ENCODE measurements at places on chromosomes 4 and X.

DNA sequence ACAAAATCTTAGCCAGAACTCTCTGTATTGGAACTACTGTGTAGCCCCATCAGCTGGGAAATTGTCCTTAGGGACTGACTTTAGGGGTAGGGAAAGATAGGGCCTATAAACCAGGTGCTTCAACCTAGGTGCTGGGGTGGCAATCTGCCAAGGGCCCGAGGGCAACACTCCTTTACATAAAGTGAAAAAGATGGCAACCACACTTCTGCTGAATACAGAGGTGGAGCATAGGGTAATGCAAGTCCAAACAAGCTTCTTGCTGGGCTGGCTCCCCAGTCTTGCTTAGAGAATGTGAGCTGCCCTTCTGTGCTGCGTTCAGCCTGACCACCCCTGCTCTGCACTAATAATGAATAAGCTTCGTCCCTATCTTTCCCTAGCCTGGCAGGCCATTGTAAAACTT is 9.8 kb downstream of the ZBTB33 start:
- DNase-seq: no peak

DNA sequence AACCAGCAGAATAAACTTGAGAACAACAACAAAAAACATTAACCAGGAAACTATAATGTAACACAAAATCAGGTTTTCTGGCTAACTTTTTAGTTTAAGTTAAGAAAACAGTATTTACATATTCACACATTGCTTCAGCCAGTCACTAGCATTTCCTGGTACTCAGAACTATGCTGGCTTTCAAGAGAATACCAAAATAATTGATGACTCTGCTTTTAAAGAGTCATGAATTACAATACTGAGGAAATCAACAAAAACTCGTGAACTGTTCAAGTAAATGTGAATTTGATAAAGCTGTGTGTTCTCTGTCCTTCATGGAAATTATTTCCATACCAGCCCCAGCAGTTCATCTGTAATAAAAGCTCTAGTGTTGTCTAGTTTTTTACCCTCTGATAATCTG is 27.4 kb downstream of the PRSS12 start:
- no peak for DNase-seq

GRCh38 chrX:120999413-120999812 is 13.9 kb upstream of the CT47A1 start:
- DNase-seq: no peak

GRCh38 chr4:80219301-80220025 is 22.2 kb downstream of the PRDM8 start:
- DNase-seq: no peak

- no peak for DNase-seq
Observed at GRCh38 chr4:41232406-41232805, 18.1 kb upstream of the APBB2 start.

- no peak for DNase-seq
Observed at GRCh38 chrX:153057281-153057680, 1.0 kb downstream of the PNMA3 start.

- DNase-seq: no peak
Observed at GRCh38 chrX:110180176-110180927, 137.5 kb downstream of the AMMECR1 start.

DNA sequence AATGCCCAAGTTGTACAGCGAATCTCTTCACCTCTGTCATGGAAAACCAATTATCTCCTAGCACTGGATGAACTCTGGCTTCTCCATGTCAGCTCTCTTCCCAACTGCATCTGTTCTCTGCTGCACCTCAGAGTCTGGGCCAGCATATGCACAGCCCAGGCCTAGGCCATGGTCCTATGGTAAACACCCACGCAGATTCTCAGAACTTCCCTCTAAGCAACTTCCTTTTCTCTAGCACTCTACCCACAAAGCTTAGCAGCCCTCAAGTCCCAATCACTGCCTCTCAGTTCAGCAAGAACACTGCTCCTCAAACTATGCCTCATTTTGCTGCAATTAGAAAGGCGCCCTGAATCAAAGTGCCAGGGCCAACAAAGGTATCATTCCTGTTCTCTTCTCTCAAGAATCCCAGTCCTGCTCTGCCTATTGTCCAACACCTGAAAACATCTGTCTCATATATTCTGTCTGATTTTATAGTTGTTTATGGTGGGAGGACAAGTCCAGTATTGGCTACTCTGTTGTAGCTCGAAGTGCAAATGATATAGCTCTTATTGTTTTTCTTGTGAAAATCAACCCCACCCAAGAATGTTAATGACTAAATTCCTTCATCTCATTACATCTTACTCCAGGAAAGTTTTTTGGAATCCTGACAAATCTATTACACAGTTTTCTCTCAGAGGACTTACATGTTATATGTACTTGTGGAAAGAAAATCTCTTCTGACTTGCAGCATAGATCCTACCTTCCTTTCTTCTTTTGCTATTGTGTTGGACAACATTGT is 85.4 kb downstream of the DCHS2 start:
- no peak for DNase-seq

GRCh38 chr4:71189471-71189870 is 149.3 kb upstream of the SLC4A4 start:
- no peak for DNase-seq

DNA sequence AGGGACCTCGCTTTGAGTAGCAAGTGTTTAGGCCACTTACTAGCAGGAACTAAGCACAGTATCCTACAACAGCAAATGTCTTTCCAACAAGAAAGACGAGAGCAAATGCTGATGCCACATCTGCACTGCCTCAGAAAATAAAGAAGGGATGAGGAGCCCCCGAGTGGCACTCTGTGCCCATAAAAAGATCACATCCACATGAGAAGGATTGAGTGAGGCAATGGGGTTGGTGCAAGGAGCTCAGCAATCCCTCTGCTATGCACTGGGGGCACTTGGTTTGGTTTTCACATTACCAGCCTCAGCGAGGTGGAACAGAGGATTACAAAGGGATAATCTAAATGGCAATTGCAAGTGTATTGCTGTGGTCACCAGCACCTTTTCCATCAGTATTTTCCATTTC is 252.8 kb upstream of the SLC7A11 start:
- no peak for DNase-seq

GRCh38 chrX:48835524-48836329 is at the start of gene PCSK1N:
PCSK1N (minus strand) TSS chrX:48835610; CDS start chrX:48835532, 78 bp downstream.
- DNase-seq: no peak

DNA sequence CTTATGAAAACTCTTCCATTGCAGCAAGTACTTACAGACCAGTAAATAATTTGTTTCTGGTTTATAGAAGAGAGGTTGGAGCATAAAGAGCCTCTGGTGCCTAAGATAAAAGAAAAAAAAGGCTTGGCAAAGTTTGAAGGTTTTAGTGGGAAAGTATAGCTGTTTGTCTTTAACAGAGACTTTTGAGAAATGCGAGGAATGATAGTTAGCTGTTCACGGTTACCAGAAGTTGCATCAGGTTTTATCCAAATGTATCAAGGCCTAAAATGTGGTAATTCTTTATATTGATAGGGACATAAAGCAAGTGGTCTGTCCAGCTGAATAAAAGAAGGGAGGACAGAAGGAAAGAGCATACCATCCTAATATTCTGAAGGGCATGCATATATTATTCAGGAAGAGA is 29.3 kb downstream of the RAP1GDS1 start:
- no peak for DNase-seq

DNA sequence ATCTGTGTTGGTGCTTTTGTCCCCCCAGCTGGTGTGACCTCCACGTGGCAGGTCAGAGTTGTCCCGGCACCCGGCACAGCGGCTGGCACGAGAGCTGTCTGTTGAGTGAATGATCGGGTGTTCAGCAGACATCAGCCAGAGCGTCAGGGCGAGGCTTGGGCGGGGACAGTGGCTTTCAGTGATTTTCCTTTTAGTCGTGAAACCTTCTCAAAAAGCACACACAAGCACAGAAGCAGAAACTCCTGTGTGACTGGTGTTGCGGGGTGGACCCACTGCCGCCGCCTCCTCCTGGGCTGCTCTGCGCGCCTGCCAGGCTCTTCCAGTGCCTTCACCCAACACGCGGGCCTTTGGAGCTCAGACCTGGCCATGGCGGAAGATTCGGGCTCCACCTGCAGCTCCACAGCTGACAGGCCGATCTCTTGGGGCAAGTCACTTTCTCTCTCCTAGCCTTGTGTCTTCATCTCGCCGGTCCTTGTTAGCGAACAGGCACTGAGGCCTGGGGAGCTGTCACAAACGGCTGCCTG is 51.4 kb upstream of the HGFAC start:
- DNase-seq: no peak

GRCh38 chr4:139501117-139501516 is 47.2 kb downstream of the RAB33B start:
- DNase-seq: no peak

GRCh38 chr4:154731756-154732155 is 12.0 kb upstream of the LRAT start:
- DNase-seq: no peak

DNA sequence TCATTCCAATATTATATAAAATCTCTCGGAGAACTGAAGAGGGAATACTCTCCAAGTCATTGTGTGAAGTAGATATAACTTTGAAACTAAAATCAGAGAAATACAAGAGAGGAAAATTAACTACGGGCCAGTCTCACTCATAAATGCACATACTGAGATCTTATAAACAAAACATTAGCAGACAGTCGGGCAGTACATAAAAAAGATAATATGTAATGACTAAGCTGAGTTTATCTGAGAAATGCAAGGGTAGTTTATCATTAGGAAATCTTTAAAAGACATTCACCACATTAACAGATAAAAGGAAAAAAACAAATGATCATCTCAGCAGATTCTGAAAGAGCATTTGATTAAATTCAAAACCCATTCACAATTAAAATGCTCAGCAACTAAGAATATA is 116.7 kb downstream of the NYX start:
- DNase-seq: no peak

DNA sequence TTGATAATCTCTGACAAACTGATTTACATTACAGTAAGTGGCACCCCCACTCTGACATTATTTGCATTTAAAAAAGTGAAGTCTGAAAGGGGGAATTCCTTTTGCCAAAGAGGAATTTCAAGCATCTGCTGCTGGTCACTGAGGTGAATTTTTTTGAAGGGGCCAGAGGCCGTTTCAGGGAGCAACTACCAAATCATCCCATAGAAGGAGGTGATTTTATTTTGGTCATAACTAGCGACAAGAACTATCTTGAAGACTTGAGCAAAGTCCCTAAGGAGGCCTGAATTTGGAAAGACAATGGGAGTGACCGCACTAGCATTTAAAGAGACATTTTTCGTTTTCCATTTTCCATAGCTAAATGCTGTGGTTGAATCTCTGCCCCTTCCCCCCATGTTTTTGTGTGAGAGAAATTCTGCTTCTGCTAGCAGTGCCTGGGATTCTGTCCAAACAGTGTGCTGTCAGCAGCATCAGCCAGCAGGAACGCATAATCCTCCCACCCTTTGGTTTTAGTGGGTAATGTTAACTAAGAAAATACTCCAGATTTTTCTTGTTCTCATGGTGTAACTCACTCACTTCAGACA is 110.1 kb upstream of the MED14 start:
- no peak for DNase-seq

DNA sequence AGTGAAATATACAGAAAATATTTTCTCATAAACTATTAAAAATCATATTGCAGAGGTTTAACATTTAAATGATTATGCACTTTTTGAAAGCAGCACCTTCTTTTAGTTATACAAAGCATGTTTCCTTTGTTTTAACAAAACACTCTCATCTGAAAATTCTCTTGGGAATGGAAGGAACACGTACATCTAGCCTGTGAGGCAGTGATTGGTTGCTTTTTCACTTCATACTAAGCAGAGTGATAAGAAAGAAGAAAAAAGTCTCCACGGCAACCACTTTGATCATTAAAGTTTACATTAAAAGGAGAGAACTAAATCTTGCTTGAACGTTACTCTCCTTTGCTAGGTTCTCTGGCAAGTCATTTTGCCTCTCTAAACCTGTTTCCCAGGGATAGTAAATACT is 41.7 kb upstream of the H2AZ1 start:
- DNase-seq: no peak

DNA sequence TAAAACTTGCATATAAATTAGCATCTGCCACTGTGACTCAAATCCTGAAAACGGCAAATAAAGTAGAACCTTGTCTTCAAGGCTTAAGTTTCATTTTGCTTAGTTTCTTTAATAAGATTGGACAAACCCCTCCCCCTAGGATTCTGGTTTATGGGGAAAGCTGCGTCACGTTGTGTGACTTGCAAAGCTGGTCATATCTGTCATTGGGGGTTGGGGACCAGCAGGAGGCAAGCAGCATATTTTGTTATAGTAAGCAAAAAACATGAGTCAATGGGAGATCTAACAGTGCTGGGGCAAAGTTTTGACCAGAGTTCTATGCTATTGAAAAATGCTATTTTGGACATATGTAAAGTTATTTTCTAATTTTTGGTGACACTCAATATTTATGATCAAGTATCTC is 407.3 kb downstream of the PCDH18 start:
- no peak for DNase-seq

GRCh38 chrX:155888139-155888538 is 7.0 kb downstream of the VAMP7 start:
- DNase-seq: no peak

DNA sequence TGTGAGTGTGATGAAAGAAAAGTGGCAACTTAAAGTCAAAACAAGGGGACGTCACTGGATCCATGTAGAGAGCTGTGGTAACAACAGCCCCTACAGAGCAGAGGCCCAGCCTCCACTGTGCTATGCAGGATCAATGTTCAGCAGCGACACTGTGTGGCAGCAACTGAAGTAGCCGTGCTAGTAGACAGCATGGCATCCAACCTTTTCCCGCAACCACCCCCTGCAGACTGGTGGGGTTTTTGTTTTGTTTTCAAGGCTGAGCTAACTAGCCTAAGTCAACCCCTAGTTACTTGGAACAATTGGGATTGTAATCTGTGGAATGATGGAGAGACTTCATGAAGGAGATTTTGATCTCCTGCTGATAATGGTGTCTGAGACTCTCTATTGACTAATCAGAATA is 44.4 kb upstream of the PPARGC1A start:
- DNase-seq: no peak

DNA sequence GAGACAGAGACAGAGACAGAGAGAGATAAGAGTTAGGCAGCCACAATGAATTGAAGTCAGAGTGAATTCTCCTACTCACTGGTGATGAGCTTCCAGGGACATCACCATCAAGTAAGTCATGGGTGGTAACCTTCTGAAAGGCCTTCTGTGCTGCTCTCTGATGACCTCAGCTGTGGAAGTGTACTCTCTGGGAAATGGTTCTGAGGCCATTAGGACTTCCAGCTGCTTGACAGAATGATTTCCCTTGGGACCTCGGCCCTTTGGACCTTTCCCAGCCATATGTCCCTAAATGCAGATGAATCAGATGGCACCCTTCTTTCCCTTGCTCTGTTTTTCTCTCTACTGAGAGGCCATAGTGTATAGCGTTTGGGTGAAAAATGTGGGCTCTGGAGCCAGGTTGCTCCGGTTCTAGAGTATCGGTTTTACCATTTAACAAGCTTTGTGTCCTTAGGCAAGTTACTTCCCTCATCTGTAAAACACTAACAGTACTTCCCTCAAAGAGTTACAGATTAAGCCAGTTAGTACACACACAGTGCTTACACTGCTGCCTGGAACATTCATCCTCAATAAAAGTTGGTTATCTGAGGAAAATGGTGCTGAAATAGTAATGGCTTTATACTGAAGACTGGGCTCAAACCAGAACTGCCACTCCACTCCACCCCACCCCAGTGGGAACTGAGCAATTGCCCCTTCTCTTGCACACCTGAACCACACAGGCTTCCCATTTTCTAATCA is 7.6 kb downstream of the SEPTIN11 start:
- DNase-seq: no peak
